ENCODE measurements at places on chromosomes 7 and 10.

GRCh38 chr7:77399816-77400215 lies 16.3 kb downstream of the GSAP start:
- DNase-seq = no peak

DNA sequence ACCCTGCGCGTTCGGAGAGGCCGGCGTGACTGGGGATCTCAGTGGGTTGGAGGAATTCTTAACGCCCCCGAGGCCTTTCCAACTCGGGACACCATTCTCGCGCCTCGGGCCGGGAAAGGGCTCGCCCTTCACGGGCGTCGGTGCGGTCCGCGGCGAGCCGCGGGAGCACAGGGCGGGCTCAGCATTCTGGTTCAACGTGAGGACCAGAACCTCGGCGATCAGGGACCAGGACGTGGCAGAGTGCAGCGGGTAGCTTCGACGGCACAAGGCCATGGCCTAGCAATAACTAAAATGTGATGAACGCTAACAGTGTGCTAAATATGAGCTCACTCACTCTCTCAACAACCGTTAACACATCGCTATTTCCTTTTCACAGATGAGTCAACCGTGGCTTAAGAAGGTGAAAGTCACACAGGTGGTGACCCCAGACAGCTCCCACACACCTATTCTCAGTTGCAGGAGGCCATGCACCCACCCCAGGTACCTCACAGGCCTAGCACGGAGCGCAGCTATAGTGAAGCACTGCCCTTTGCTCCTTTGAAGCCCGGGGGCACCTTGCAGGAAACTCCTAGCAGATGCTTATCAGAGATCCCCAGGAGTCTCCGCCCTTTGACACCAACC lies 4.5 kb upstream of the EMX2 start:
- DNase-seq = peak; percentile 25

- DNase-seq = no peak
Observed at GRCh38 chr10:103923502-103923901, 5.5 kb upstream of the STN1 start.

GRCh38 chr10:132461683-132462231 lies 64.8 kb downstream of the PWWP2B start:
- DNase-seq = no peak

DNA sequence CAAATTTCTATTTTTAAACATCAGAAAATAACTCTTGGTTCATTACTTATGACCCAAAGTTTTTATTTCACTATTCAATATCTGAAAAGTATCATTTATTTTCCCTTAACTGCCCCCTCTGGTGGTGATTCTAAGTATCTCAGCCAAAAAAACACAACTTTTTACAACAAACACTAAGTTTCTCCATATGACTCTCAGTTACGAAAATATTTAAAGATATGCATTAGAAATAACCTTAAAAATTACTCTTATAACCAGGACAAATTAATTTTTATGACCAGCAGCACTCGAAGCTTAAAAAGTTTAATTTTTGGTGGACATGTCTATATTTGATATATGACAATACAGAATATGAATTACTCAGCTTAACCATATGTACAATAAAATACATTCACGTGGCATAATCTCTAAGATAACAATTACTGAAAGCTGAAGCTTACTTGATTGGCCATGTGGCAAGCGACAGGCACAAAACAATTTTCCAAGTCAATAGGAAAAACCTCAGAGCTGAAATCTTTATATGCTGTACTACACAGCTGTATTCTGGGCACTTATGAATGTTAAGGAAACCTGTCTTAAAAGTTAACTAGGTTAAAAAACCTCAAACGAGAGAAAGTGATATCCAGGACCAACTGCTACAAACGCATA lies 2.3 kb downstream of the HNRNPA2B1 start:
- DNase-seq = no peak

GRCh38 chr7:110417611-110418010 lies 673.3 kb upstream of the LRRN3 start:
- DNase-seq = no peak

GRCh38 chr7:34198231-34198641 lies 292.9 kb downstream of the BMPER start:
- no peak for DNase-seq

- DNase-seq = no peak
Observed at GRCh38 chr7:77208416-77208815, 8.8 kb upstream of the FGL2 start.

DNA sequence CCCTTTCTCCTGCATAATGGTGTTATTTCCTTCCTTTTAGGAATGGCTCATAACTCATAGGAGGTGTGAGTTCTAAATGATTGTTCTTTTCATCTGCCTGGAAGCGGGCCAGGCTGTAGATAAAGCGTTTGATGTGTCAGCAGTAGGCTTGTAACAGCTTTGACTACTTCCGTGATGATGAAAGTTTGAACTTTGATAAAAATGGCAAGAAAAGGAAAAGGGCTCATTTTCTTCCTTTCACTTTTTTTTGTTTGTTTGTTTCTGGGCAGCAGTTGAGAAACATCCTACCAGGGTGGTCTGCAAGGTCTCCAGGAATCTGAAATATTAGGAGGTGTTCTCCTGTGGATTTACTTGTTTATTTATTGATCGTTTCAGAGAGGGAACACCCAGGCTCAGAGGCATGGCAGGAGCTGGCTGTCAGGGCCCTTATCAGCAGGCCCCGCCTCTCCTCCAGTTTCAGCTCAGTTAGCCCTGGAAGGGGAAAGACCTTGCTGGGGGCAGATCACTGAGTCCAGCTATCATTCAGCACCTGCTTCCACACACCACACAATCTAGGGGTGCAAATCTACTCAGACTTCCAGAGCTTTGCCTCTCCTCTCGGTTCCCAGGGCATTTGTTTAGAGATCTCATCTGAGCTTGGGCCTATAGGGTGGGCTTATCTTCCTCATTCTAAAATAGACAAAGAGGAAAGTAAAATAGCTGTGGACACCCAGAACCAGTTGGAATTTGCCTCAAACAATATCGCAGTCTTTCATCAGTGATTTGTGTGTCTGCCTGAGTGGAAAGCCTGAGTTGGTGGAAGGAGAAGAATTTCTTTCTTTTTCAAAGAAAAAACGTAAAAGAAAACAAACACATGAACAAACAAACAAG lies 130.9 kb downstream of the BMPER start:
- no peak for DNase-seq

- DNase-seq = no peak
Observed at GRCh38 chr10:48384699-48384982, 78.2 kb downstream of the MAPK8 start.

GRCh38 chr7:142668495-142668894 lies 80.8 kb upstream of the PRSS1 start:
- no peak for DNase-seq

GRCh38 chr10:103916254-103916653 lies 1.7 kb downstream of the STN1 start:
- DNase-seq = no peak

- no peak for DNase-seq
Observed at GRCh38 chr7:87426160-87426559, 49.3 kb downstream of the ABCB4 start.

DNA sequence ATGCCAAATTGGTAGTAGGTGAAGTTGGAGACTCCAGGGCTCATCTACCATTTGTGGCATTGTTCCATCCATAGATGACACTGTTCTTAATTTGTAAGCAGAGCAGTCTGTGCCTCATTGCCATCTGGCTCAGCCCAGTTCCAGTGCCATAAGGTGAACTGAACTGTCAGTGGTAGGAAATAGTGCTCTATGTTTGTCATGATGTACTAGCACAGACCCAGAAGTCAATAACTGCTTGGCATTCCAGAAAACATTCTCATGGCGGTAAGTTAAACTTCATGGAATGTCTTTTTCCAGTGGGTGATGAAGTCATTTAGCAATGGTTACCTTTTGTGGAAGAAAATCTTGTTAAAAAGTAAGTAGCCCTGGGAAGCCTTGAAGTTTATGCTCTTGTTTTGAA lies 302.7 kb downstream of the SUGCT start:
- DNase-seq = no peak

- no peak for DNase-seq
Observed at GRCh38 chr10:55144001-55144400, 343.0 kb upstream of the PCDH15 start.

DNA sequence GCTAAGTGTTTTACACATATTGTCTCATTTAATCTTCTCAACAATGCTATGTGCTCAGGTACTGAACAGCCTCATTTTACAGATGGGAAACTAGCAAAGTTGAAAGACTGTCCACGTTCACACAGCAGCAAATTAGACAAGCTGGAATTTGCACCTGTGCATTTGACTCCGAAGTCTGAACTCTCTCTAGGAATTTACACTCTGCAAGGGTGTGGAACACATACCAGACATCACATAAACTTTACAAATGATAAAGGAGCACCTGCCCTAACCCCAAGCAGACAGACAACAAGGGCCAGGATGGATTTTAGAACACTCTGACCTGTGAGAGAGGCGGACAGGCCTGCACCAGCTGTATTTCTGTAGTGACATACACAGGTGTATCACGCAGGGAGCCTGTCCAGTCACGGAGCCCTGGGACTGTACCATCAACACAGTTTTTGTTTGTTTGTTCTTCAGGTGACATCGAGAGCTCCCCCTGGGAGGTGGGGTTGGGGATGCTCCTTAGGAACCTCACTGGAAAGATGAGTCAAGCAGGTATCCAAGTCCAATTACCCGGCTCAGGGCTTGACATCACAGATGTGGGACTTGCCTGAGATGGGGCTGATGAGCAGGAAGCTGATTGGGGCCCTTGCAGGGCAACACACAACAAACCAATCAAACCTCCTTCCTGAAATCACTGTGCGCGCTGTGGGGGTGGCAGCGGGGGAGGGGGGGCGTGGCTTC lies 31.0 kb downstream of the MKI67 start:
- peak; percentile 46 for DNase-seq

- DNase-seq = no peak
Observed at GRCh38 chr7:157712666-157713235, 375.9 kb downstream of the DNAJB6 start.

- no peak for DNase-seq
Observed at GRCh38 chr7:64685741-64686140, 19.8 kb downstream of the ZNF107 start.

GRCh38 chr10:33056828-33057596 lies 99.0 kb upstream of the ITGB1 start:
- DNase-seq = no peak

GRCh38 chr10:62733654-62734293 lies 70.7 kb upstream of the ADO start:
- DNase-seq = peak; percentile 40

DNA sequence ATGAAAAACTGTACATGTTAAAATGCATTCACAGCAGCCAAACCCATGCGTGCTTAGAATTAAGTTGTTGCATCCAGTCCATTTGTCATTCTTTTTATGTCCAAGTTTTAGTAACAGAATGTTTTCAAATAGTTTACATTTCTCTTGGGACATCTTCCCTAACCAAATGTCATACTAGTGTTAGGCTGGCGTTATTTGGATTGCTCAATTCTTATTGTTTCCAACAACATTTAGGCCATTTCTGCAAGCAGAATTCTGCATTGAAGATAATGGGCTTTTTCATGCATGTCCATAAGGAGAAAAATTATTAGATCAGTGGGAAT lies 203.0 kb downstream of the HIBADH start:
- no peak for DNase-seq

- no peak for DNase-seq
Observed at GRCh38 chr7:127803626-127804025, 151.6 kb downstream of the SND1 start.

GRCh38 chr7:30104157-30104556 lies 30.6 kb upstream of the MTURN start:
- no peak for DNase-seq

DNA sequence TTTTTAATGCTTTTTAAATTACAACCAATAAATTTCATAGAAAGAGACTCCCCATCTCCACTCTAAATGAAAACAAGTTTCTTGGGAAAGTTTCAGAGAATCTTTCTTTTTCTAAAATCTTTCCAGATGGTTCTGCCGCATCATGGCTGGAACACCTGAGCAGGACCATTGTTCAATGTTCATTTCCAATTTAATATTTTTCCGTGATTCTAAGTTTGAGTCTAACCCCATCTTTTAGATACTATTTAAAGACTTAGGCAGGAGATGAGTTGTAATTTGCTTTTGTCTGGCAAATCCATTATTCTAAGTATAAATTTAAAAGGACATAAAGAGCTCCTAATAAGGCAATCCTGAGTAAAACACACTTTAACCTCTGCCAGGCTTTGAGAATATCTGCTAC lies 325.2 kb downstream of the BICC1 start:
- no peak for DNase-seq

DNA sequence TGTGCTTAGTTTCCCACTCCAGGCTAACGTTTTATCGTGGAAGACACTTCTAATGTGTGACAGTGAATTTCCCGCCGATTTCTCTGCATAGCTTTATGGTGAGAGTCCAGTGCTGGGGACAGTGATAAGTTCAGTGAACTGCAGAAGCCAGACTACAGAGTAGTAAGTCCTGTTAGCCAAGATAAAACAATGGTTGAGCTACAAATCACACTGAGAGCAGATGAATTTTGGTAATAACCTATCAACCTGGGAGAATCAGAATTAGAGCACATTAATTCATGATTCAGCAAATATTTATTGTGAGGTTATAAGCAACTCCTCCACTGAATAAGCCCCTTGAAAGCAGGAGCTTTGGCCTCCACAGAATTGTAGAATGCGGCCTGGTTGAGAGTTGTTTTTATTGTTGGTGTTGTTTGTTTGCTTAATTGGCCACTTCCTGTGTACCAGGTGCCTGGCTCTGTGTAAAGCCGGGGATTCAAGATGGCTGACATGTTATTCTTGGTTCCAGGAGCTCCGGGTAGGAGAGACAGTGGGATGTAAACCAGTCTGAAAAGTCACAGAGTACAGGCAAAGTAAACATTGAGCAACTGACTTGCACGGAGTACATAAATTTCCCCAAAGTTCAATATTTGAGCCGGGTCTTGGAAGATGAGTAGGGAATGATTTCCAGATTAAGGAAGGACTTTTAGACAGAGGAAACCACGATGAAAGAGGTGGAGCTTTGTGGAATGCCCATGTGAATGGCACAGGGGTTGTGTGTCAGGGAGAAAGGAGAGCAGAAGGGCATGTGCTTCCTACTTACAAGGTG lies 112.7 kb downstream of the SNX10 start:
- no peak for DNase-seq

- no peak for DNase-seq
Observed at GRCh38 chr7:107185716-107186115, 16.9 kb downstream of the HBP1 start.

DNA sequence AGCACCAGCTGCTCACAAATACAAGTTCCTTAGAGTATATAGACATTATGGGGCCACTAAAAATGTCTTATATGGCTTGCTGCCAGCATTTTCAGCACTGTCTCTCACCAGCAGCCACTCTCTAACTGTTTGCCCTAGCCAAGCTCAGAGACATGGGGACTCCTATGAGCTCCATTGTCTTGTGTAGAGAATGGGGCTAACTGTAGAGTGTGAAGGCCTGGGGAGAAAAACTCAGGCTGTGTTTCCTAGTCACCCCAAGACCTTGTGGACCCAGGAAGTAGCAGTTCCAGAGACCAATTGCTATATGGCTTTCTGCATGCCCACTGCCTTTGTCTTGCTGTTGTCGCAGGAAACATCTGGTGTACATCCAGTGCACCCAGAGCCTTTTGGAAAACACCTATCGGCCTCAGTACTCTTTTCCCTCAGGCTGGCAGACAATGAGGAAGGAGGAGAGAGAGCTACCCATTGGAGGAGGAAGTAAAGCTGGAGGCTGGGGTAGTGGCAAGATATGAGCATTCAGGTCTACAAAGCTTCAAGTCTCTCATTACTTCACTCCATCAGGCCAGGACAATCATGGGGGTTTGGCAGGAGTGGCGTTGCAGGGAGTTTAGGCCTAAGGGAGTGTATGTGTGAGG lies 28.4 kb downstream of the ENTPD1 start:
- DNase-seq = no peak

GRCh38 chr7:108164946-108165345 lies 34.8 kb upstream of the LAMB4 start:
- DNase-seq = no peak

- peak; percentile 41 for DNase-seq
Observed at GRCh38 chr10:133159950-133160825, at the start of gene KNDC1. KNDC1 (plus strand) TSS chr10:133160219; CDS start chr10:133160468, 249 bp downstream.
